ENCODE measurements at places on chromosomes 4 and X. TPM values are rescaled to one million over a fixed set of nuclear protein-coding genes. Genes with fewer than 3 reads are reported as not detected.

Gene AR
- not detected for total RNA-seq

Gene GRIA2
- total RNA-seq, result not detected

Gene TRIM75
- total RNA-seq, result not detected

Gene NPNT
- 0.62 TPM for total RNA-seq

Gene GYG2
- total RNA-seq, result not detected

Gene PDLIM3
- total RNA-seq, result 1.1 TPM

Gene CT45A1
- total RNA-seq, result not detected

Gene DMP1
- not detected for total RNA-seq

Gene OSTC
- total RNA-seq, result 186 TPM

Gene ASB11
- not detected for total RNA-seq

Gene SMARCAD1
- 14.2 TPM for total RNA-seq

Measured in hair follicular keratinocyte (primary cell).